ENCODE measurements at places on chromosomes 6 and 20.

GRCh38 chr6:132587424-132587823 is 2.1 kb downstream of the TAAR5 start:
- no peak for DNase-seq

DNA sequence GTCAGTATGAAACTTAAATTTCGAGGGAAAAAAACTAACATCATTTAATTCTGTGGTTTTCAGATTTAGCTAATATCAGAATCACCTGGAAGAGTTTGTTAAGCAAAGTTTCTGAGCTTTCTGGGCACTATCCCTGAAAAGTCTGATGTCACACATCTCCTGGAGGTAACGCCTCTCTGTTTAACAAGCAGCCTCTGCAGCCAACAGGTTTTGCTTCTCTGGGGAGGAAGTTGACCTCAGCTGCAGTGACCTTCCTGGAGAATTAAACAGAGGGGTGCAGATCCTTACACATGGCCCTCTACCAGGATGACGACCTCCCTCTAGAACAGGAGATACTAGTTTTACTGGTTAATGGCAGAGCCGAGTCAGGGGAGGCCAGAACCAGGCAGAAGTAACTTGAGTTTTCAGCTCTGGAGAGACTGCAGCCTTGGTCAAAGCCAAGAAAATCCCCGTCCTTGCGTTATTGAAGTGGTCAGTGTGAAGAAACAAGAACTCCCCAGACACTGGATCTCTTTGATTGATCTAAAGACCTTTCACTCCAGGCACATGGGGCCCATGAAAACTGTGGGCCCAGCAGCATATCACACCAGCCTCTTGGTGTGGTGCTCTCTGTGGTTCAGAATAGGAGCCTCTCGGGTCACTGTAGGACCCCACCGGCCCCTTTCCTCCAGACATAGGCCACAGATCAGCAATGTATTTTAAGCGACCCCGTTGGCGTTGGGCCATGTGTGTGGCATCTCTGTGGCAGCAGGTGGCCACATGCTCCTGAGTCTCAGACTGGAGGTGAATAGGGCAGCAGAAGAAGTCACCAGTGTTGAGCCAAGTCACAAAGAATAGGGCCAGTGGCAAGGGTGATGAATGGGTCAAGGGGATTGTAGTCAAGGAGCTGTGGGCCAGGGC is 33.4 kb upstream of the CCR6 start:
- DNase-seq: no peak

- DNase-seq: no peak
Measured at GRCh38 chr6:12536416-12536815, 180.2 kb upstream of the PHACTR1 start.

GRCh38 chr20:38497246-38497935 is 24.7 kb downstream of the RALGAPB start:
- no peak for DNase-seq

DNA sequence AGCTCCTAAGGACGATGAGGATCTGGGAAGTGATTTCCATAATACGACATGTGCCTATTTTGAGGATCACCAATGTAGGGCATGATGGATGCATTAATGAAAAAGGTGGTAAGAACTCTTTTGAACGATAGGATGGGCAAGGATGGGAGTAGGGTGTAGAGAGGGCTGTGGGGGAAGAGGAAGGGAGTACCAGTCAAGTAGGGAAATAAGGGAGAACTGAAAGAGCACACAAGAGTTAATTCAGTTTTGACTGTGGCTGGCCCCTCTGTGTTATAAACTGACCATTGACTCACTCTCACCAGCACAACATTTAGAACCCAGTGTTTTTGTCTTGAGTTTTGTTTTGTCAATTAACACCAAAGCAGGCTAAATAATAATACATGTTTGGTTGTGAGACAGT is 33.0 kb downstream of the SLC35D3 start:
- no peak for DNase-seq

- no peak for DNase-seq
Measured at GRCh38 chr6:169527306-169527705, 174.5 kb downstream of the WDR27 start.

DNA sequence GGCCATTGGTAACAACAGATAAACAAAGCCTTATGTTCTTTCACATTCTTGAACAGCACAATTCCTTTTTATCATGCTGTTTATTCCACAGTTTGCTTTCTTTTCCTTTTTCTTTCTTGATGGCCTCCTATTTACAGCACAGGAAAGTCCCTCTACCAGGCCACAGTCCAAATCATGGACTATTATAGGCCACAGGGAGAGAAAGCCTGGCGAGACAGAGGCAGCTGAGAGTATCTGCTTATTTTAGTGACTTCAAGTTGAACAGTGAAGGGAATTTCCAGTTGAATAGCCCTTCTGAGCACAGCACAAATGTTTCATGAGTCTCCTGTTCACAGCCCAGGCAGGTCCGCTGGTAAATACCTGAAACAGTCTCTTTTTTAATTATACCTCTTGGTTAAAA is 263.7 kb upstream of the ARID1B start:
- DNase-seq: no peak

DNA sequence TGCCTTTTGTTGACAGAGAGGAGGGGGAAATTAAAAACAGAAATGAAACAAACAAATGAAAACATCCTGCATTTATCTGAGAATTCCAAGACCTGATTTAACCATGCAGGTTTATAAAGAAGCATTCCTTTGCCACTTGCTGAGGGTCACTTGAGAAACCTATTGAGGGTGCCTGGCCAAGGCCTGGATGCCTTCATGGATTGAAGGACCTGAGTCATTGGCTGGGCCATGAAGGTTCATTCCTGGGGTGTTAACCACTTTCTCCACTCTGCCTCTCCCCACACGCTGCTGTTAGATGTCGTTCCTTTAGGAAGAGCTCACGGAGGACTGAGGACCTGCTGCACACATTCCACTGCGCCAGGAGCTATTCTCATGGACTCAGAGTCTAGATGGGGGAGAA is 49.7 kb downstream of the DAAM2 start:
- no peak for DNase-seq

GRCh38 chr20:63750807-63751470 is 11.4 kb downstream of the SLC2A4RG start:
- DNase-seq: no peak

DNA sequence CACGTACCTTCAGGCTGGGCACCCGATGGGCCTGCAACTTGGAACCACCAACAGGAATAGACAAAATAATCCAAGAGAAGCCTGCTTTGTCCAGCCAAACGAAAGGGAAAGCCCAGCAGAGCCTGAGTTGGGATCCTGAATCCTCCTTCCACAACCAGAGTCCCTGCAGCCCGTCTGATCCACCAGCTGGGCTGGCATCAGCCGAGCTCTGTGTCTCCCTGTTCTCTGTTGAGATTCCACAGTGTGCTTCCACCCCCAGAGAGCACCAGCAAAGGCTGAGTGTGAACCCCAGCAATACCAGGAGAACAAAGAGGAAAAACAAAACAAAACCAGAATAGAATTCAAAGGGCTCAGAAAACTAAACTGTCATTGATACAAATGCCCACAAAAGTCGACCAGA is 104.2 kb upstream of the PRND start:
- no peak for DNase-seq

DNA sequence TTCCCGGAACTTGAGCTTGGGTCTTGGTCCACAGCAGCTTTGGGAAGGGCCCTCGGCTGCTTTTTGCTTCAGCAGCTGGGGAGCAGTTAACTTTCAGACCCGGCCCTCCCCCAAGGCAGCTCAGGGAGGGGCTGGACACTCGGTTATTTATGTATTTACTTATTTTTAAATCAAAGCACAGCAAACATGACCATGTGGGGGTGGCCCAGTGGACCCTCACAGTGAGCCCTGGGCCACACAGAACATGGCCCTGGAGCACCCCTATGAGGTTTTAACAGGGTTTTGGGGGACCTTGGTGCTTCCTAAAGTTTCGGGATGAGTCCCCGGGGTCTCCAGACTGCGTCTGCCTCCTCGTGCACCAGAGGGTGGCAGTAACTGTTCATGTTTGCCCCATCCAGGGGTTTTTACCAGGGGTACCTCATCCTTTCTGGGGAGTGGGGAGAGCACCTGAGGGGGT is 26.6 kb upstream of the NPBWR2 start:
- no peak for DNase-seq

- DNase-seq: no peak
Measured at GRCh38 chr6:170093658-170094596, 197.0 kb downstream of the DLL1 start.

GRCh38 chr6:135657207-135657606 is 159.7 kb upstream of the AHI1 start:
- no peak for DNase-seq

DNA sequence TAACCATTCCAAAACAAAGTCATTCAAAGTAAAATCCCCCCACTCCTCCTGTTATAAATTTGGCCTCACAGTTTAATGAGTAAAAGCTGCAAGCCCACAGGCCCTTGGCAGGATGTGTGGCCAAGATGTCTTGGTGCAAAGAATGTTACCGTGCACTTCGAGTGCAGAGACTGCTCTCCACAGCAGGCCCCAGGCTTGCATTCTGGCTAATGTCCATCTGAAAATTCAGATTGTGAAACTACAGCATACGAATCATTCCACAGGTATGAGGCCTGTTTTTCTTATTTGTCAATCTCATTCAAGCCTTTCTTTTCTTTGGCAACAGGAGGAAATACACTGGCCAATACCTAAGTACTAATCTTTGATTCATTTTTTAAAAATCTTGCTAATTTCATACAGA is 7.1 kb downstream of the RPS6KA2 start:
- DNase-seq: no peak

DNA sequence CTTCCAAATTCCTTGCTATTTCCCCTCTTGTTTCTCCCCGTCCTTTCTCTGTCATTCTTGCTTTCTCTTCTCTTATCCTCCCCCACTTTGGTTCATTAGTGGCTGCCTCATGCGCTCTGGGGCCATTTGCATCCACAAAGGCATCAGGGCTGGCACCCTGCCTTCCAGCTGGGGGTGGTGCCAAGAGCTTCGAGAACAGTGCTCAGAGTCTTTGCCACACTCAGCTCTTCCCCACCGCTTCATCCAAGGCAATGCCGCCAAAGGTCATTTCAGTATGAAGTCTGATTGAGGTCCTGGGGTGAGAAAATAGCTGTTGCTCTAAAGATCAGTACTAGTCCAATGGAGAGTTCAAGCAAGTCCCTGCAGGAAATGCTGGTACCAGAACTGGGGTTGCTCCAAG is 22.7 kb downstream of the OLIG3 start:
- DNase-seq: peak; percentile 15

DNA sequence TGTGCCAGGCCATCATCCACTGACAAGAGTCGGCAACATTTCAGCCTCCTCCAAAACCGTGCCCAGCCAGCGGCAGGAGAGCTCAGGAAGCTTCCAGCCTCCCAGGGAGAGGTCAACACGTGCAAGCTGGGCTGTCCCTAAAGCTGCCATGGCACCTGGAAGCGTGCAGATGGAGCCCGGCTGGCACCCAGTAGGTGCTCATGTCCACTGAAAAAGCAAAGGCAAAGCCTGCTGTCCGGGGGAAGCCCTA is 14.4 kb upstream of the TLDC2 start:
- DNase-seq: peak; percentile 26

GRCh38 chr20:32515631-32516101 is 69.5 kb downstream of the NOL4L start:
- no peak for DNase-seq

GRCh38 chr6:5041955-5042354 is 38.1 kb upstream of the RPP40 start:
- no peak for DNase-seq

DNA sequence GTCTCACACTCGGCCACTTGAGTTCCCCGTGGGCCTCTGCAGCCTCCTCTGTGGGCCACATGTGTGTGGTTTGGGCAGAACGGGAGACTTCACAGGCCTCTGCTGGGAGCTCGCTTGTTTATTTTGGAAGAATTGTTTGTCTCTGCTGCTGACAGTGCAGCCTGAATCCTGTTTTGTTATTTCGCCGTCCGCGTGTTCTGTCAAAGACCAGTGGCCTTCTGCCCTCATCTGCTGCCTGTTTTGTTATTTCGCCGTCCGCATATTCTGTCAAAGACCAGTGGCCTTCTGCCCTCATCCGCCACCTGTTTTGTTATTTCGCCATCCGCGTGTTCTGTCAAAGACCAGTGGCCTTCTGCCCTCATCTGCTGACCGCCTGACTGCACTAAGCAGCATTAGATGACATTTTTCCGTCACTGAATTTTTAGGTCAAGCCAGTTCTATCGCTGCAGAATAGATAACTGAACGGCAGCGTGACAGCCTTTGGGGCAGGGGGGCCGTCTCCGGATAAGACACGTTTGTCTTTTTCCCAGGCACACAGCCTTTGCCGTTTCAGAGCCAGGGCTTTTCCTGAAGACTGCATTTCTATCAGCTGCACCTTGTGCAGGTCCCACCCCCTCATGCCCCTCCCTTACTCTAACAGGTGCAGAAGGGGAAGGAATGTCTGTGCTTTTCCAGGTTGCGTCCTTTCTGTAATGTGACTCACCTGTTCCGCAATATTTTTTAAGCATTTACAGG is 158.5 kb upstream of the AFDN start:
- DNase-seq: no peak

GRCh38 chr6:21537637-21538036 is 55.9 kb upstream of the SOX4 start:
- no peak for DNase-seq

GRCh38 chr6:134425513-134425912 is 107.6 kb upstream of the SGK1 start:
- no peak for DNase-seq

DNA sequence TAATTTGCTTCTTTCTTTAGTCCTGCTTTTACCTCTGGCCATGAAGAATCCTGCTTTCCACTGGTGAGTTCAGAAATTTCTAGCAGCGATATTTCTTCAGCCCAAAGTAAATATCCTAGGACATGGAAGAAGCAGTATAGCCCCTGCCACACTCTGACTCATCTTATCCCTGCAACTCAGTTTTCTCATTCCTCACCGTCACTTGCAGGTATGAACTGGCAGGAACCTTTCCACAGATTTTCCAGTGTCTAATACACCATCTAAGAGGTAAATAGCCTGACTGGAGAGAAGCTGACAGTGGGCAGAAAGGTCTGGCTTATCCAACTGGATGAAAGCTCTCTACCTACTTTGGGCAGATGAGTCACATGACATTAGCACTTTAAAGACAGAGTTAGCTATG is 816.7 kb upstream of the FLRT3 start:
- DNase-seq: no peak

GRCh38 chr20:40680161-40680959 is 8.7 kb downstream of the MAFB start:
- no peak for DNase-seq
